ENCODE measurements at places on chromosomes 12 and 14.

- DNase-seq, result no peak
Measured at GRCh38 chr14:27242874-27243273, 645.0 kb upstream of the NOVA1 start.

DNA sequence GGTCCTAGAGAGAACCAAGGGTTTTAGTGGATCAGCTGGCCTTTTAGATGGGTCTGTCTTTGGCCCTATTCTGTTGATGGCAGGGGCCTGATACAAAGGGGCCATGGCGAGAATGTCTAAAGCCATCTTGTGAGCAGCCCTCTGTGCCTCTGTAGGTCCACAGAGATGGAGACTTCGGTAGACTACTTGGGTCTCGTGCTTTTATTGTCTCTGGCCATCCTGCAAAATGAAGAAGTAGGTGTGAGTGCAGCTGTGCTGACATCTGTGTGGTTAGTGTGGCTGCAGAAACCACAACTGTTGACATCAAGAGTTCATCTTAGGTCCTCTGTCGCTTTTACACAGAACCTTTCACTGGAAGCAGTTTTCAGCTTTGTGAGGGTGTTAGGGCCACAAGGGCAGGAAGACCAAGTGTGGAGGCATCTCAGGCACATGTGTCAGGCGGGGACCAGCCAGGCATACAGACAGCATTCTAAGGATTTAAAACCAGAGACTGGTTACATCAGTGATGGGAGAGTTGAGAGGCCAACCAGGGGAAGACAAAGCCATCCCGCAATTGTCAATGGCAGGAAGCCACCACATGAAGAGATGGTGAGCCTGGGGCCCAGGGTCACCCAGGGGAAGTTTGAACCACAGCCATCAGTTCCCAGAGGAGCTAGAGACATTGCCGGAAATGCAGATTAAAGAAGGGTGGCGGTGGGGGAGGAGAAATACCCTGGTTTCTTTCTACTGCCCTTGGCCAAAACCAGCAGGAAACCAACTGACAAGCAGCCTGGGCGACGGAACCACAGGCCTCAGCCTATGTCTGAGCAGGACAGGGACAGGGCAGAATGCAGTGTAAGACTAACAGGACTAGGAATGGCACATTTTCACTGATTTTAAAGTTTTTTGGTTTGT, 13.0 kb upstream of the TPCN1 start:
- DNase-seq, result peak; percentile 34

DNA sequence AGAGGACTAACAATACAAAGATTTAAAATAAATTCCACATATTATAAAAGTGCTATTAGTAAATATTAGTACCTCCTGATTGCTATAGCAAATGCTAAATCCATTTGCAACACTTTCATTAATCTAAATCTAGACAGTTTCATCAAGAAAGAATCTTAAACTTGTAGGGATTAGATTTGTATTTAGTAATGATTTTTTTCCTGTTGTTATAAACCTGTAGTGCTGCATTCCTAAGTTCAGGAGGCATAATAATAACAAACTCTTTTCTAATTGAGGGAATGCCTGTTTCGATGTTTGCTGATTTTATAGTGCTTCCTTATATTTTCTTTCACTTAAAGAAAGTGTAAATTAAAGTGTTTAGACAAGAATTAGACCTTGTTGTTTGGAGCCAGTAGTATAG, 166.1 kb downstream of the FOXA1 start:
- no peak for DNase-seq

DNA sequence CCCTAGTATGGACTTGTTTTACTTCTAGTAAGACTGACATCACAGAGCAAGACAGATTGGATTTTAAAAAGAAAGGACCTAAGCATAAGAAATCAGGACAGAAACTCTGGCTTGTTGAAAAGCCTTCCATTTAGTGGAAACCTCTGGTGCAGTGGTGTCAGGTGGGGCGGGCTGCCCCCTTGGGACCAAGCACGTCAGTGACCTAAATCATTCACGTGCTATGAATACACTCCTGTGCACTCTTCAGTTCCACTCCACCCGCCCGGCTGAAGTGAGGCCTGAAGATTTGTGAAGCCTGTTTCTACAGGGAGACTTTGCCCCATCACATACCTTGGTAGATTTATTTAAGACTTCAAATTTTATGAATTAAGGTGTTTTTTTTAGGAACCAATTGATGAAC, 58.2 kb upstream of the STRN3 start:
- DNase-seq, result no peak

- DNase-seq, result no peak
Measured at GRCh38 chr12:112218150-112218549, 92.8 kb downstream of the TRAFD1 start.

DNA sequence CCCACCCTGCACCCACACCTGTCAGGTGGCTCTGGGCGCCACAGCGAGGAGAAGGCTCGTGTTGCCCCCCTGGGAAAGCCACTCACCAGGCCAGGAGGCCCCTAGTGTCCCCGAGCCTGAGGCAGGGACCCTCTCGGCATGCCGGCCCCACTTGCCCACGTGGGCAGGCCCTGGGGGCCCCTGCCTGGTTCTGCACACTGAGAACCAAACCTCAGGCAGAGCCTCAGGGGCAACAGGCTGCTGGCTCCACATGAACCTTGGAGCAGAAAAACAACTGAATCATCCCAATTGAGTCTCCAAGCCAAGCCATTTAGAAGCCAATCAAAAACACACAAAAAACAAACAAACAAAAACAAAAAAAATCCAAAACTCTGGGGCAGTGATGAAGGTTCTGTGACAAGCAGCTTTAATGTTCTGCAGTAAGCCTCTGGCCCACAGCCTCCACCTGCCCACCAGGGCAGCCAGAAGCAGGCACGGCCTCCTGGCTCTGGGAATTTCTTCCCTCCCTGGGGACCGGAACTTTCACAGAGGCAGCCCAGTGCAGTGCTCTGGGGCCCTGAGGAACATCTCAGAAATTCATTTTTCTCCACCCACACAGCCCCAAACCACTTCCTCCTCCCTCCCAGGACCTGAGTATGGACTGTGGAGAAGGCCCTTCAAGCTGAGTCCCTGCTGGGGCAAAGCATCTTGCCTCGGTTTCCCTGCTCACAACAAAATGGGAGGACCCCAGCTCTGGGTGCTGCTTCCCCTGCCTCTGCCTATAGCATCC, 90.2 kb downstream of the CHGA start:
- no peak for DNase-seq

GRCh38 chr14:71824816-71825215, 107.4 kb upstream of the RGS6 start:
- no peak for DNase-seq

- DNase-seq, result peak; percentile 30
Measured at GRCh38 chr12:42299392-42300308, 26.2 kb downstream of the ZCRB1 start.

DNA sequence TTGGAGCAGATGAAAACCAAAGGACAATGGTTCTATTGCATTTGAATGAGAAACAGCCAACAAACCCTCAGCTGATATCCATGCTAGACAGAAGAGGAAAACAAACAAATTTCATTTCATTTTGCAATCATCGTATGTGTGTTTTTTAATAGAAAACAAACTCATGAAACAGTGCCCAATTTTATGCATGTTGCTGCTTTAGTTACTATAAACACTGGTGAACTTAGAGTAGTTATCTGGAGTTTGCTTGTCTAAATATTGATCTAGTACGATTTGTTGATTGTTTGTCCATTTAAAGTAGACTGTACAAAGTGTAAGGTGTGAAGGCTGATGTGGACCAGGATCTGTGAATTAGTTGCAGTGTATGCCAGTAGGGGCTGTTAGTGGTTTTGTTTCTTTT, 166.6 kb downstream of the KITLG start:
- no peak for DNase-seq

DNA sequence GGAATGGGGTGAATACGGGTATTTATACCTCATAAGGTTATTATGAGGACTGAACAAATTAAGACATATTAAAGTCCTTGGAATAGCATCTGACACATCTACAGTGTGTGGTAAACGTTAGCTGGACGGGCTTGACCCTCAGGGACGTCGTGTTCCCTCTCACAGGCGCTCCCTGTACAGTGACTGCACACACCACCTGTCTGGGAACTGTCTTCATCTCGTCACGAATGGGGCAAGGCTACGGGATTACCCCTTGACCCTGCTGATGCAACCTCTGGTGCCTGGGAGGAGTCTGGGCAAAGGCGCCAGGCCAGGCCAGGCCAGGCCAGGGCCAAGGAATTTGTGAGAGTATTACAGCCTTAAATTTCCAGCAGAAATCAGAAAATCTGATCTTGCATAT, 191.1 kb downstream of the CALM1 start:
- no peak for DNase-seq

GRCh38 chr14:94022532-94023411, 3.4 kb upstream of the OTUB2 start:
- no peak for DNase-seq

DNA sequence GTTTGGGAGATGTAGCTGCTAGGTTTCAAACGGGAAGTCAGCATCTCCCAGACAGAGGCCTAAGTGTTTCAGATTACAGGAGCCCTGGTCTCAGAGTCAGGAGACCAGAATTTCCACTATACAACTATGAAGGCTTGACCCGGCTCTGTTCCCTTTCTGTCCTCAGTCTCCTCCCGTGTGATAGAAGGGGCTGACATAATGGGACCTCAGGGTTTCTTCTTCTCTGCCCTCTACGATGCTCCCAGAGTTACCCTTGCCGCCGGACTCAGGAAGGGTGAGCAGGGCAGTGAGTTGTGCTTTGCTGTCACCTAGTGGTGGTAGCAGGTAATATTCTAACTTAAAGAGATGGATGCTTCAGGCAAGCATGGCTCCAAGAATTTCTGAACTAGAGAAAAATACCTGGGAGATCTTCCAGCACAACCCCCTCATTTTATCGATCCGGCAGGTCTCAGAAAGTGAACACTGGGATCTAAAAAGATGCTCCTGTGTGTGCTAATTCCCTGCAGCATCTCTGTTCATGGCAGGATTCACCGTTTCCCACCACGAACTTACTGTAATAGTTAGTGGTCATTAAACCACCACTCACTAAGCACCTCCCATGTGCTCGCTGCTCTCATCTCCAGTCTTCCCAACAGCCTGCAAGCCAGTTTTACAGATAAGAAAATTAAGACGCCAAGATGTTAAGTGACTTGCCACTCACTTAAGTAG, 84.4 kb downstream of the VWF start:
- DNase-seq, result peak; percentile 21

All from stimulated activated CD8-positive, alpha-beta memory T cell treated with anti-CD3 and anti-CD28 coated beads, Interleukin-2, amount 100 ng/mL, for 48 hours (primary cell).